Right kidney (tissue), 9 donors: ENCODE measurements at places on chromosomes 12 and 14.

DNA sequence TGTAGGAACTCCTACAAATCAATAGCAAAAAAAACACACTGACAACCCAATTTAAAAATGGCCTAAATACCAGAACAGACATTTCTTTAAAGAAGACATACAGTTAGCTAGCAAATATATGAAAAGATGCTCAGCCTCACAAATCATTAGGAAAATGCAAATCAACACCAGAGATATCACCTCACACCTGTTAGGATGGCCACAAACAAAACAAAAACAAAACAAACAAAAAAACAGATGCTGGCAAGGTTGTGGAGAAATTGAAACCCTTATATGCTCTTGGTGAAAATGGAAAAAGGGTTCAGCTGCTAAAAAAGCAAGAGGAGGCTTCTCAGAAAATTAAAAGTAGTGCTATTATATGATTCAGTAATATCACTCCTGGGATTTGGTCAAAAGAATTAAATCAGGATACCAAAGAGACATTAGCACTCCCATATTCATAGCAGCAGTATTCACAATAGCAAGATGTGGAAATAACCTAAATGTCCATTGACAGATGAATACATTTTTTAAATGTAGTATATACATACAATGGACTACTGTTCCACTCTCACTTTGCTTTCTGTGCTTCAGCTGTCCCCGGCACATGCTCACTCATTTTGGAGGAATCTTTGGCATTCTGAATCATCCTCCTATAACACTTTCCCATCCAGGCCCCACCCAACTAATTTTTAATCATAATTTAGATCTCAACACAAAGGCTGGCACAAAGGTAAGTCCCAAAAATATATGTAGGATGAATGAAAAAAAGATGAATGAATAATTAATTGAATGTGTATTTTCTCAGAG is 99.1 kb downstream of the SYT1 start:
- DNase-seq = no peak

DNA sequence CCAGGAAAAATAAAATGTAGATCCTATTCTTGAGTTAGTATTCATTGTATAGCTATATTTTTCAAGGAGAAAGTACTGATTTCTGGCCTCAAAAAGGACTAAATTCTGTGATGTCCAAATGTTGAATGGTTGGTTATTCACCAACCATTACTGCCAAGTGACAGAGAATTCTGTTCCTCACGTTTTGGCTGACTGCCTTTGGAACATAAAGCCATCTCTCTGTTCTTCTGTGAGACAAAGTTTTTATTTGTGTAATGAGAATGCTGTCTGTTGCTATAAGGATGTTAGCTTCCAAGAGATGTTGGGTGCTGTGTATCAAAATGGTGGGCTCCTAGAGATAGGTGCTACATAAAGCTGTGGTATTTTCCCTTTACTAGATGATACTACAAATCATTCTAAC is 9.3 kb downstream of the ZNF410 start:
- no peak for DNase-seq

GRCh38 chr12:807041-807735 is 54.8 kb downstream of the WNK1 start:
- no peak for DNase-seq

DNA sequence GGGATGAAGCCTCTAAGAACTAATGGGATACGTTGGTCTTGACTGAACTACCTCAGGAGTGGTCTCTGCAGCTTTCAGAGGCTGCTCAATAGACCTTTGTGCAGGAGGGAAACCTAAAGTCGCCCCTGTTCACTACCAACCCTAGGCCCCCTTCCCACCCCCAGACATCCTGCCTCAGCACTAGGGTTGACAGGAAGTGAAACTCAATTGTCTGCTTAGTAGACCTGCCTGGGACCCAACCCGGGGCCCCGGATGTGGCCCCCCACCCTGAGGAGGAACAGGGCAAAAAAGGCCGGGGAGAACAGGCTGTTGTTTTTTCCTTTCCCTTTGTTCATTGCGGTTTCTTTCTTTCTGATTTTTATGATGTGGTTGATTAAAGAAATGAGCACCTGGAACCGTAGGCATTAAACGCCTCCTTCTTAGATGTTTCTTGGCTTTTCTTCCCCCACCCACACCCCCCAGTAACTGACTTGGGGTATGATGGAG is 1.6 kb upstream of the DGKA start:
- no peak for DNase-seq

DNA sequence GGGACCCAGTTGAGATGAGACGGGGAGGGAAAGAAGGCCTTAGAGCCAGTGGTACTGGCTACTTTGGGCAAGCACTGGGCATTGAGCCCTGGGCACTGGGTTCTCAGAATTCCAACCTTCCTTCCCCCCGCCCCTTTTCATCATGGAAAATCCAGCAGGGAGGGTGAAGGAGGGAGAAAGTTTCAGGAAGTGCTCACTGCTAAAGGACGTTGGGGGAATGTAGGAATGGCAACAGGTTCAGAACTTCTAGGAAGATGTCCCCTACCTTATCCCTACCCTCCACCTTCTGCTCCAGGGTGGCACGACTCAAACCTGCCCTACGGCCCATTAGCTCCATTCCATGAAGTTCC is 4.2 kb upstream of the TNS2 start:
- DNase-seq = no peak

GRCh38 chr14:50607181-50607580 is 47.2 kb downstream of the ATL1 start:
- DNase-seq = no peak

DNA sequence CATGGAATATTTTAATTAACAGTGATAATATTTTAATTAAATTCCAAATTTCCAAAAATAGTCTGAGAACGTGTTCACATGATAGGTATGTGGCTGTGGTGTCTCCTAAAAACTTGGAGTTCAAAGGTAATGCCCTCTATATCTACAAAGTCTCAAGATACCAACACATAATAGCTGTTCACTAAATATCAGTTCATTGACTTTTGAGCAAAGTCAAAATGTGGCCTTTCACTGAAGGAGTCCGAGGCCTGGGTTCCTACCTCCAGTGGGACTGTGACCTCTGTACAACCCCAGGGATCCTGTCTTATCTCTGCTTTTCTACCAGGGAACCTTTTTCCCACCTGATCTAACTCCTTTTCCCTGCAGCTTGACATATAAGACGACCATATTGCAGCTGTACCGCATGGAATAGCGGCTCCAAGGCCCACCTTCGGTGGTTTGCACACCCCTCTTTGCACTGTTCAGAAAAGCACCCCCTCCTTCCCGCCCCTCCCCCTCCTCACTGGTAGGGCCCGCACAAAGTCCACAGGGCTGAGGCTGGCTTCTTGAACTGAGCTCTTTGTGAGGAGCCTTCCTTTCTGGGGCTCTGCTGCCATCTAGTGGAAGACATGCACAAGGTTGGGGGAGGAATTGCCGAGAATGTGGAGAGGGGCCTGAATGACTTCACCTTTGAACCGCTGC is 3.1 kb downstream of the CCND2 start:
- DNase-seq = peak; percentile 75

GRCh38 chr12:132285991-132286681 is 43.3 kb downstream of the GALNT9 start:
- peak; percentile 78 for DNase-seq

DNA sequence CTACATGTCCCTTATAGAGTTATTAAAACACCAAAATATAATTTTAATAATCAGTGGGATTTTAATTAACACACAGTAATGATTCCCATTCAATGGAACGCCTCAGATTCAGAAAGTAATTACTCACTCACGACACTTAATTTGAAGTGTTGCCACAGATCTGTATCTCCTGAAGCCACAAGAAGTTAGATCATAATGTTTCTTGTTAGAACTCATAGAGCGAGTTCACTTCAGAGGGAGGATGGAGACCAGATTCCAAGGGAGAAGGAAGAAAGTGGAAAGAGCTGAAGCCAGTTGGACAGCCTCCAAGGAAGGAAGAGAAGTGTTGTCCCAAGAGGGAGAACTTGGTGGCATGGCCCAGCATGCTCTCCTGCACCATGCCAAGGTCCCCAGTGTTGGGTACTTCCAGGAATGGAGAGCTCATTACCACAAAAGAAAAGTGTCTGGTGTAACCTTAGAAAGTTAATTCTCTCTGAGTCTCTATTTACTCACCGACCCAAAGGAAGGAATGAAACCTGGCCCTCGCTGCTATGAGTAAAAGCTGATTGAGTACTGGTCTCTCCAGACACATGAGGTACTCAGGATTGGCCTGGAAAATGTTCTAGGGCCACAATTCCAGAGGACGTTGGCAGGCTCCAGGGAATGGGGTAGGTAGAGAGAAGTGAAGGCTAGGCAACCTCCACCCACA is 305.4 kb downstream of the BCL11B start:
- DNase-seq = no peak

DNA sequence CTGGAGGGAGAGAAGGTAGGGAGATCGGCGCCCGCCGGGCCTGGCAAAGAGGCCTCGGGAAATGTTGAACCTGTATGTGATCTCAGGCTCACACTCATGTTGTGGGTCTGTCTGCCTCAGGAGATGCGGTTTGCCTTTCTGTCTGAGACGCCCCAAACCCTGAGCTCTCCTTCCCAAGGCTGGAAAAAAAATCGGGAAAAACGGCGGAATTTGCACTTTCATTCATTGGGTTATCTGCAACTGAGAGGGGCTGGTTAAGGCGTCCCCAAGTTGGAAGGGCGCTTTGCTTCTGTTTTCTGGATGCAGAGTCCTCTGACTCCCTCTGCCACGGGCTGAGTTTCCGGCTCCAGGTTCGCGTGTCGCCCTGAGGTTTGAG is 5.0 kb upstream of the HOXC9 start:
- no peak for DNase-seq

DNA sequence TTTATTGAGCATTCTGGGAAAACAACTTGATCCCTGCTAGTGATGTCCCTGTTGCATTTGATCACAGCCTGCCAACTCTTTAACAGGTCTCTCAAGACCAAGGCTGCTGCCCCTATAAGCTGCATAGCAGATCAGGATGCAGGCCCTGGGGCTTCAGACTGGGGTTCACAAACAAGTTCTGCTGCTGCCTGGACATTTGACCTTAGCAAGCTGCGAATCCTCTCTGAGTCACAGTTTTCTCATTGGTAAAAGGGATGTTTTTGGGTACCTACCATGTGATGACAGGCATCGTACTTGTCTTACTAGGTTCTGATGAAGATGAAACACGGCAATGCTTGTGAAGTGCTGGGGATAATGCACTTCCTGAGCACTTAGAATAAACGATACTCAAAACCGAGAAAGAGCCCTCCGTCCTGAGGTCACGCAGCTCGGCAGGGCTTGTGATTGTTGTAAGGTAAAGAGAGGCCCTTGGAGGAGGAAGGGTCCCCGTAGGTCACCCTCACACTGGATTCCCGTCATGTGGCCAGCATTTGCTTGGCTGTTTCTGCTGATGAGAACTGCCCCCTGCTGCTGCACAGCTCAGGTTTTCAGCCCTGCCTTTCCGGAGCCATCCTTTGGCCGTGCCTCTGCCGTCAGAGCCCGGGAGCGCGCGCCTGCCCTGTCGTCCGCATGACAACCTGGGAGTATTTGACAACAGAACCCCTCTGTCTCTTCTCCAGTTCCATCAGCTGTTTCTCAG is 39.1 kb downstream of the TSPAN9 start:
- DNase-seq = peak; percentile 52

- no peak for DNase-seq
These were observed 45.4 kb upstream of the EPS8 start for GRCh38 chr12:15834575-15834974.

GRCh38 chr12:88516811-88517210 is 63.5 kb downstream of the KITLG start:
- DNase-seq = no peak

DNA sequence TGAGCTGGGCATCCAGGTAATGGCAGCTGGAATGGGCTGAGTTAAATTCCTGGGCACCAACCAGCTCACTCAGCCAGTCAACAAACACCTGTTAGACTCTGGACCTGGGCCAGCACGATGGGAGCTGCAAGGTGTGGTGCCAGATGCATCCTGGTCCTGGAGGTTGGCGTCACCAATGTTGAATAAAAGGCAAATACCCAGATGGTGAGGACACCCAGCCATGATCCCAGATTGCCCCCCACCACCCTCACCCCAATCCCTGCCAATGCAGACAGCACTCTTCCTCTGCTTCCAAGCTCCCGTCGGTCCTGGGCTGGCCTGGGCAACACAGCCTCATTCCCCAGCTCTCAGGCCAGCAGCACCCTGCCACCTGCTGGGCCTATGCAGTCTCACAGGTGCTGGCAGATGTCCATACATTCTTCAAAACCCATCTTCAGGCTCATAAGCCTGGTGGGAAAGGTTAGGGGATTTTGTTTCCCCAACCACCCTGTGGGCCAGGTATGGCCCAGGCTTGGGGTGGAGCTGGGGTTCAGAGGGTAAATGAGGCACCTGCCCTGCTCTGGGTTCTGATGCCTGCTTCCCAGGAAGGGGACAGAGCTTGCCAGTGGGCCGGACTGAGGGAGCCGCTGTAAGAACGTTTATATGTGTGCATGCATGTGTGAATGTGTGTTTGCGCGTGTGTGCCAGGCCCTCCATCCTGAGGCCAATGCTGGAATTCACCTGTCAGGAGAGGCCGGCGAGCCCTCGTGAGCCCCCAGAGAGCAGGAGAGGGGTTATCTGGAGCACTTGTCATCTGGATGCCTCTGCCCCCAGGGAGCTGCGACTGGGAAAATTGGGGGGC is 58.0 kb downstream of the LGMN start:
- peak; percentile 39 for DNase-seq

DNA sequence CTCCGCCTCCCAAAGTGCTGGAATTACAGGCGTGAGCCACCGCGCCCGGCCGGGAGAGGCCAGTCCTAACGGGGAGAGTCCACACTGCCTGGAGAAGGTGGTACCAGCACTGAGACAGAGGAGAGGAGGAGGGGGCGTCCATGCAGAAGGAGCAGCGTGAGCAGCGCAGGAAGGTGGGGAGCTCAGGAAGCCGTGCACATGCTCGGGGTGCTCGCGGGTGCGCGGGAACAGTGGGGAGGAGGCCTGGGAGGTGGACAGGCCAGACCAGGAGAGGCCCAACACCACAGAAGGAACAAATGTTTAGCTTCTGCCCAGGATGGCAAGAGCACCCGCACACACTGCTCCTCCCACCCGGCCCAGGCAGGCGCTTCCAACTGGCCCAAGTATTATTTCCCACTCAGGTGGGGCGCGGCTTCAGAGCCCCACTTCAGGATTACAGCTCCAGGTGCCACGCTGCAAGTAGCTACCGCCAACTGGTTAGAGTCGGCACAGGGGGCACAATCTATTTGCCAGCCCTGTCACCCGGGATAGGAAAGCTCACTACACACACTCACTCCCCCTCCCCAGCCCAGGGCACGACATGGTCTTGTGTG is 80.8 kb upstream of the BCL11B start:
- DNase-seq = no peak

GRCh38 chr12:10529603-10530002 is 23.9 kb downstream of the EIF2S3B start:
- DNase-seq = no peak

DNA sequence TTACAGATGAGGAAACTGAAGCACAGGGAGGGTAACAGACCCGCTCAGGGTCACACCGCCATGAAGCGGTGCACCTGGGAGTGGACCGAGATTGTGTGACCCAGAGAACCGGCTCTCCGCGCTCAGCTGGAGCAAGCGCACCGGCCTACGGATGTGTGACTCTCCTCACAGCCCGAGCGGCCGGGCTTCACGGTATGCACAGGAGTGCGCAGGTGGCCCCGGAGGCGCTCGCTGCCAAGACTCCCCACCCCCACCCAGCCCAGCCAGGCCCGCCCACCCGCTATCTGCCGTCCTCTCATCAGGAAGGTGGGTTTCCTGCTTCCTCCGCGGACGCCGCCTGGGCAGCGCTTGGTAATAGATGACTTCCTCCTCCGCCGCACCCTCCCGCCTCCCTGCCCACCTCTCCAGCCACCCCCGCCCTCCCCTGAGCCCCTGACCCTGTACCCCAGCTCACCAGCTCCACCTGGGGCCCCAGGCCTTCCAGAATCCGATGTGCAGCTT is 110.7 kb downstream of the NCOR2 start:
- DNase-seq = no peak
